ENCODE measurements at places on chromosomes 13 and 19.
A peak's percentile ranks its signal among the peaks of the same experiment; 100 is the strongest.

- DNase-seq: no peak
Observed at GRCh38 chr19:27709496-27709895, 1503.5 kb downstream of the UQCRFS1 start.

- no peak for DNase-seq
Observed at GRCh38 chr13:73450583-73450982, 391.8 kb downstream of the KLF5 start.

DNA sequence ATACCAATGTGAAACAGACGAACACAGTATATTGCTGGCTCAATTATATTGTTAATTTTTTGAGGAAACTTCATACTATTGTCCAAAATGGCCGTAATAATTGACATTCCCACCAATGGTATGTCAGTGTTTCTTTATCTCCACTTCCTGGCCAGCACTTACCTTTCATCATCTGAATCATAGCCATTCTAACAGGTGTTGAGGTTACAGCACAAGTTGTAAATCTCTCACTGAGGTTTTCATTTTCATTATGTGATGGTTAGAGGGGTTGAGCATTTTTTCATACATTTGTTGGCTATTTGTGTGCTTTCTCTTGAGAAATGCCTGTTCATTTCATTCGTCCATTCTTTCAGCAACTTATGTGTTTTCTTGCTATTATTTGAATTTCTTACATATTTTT is 824.0 kb downstream of the UQCRFS1 start:
- no peak for DNase-seq

- DNase-seq: no peak
Observed at GRCh38 chr19:56091751-56092546, 29.1 kb downstream of the ZNF787 start.

DNA sequence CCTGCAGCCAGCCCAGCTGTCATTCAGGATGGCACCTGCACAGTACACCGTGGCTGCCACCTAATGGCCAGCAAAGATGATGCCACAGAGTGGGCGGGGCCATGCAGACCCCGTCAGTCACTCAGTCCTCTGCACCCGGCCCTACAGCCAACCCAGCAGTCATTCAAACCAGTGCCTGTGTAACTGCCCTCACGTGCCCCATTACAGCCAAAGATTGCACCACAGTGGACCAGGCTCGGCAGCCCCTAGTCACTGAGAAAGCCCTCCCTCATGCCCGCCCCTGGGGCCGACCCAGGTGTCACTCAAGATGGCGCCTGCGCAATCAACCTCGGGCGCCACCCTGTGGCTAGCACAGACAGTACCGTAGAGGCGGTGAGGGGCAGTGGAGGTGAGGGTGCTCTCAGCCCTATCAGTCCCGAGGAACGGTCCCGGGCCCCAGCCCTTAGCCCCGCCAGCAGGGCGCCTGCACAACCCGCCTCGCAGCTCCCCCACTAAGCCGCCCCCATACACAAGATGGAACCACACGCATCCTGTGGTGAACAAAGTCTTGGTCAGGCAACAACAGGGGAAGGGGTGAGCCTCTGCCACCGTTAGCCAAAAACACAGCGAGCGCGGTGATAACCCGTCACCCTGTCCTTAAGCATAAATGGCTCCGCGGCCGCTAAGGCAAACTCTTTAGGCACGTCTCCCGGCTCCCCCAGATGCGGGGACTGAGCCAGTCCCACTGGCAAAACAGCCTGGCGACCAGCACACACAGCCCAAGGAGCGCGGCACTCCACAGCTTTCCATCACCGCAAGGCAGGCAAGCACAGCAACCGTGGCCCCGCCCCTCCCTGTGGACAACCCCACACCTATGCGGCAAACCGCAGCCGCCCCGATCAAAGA is 2.3 kb downstream of the PEG3 start:
- DNase-seq: no peak

- no peak for DNase-seq
Observed at GRCh38 chr13:85411591-85411990, 387.6 kb downstream of the SLITRK6 start.

- no peak for DNase-seq
Observed at GRCh38 chr13:24161980-24162525, 1.5 kb downstream of the SPATA13 start.

GRCh38 chr13:31121379-31122140 is 40.1 kb downstream of the HSPH1 start:
- no peak for DNase-seq

GRCh38 chr19:27971071-27971470 is 1241.9 kb downstream of the UQCRFS1 start:
- peak; percentile 58 for DNase-seq

DNA sequence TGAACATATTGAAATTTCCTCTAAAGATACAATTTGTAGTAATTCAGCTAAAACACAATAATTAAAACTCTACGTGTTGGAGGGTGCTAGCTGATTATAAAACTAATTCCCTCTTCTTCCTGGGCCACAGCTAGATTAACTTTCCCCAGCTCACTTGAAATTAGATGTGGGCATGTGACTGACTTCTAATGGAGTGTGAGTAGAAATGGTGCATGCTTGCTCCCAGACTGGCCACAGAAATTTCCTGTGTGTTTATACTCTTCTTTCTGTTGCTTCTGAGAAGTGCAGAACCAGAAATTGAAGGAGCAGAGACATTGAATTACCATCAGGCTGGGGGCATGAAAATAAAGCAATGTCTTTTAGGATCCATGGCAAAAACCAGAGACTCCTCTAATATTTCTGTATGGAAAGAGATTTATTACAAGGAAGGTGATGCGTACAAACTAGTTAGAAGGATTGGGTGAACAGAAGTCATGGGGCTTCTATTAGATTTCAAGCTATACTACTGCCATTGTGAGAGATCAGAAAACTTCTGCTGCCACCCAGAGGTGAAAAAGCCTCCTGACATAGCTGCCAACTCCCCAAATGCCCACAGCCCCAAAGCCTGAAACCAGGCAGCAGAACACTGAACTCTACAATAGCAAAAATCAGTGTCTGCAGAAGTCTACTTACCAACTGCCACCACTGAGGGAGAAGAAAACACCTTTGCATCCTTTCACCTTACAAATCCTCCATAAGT is 379.2 kb upstream of the MIR17HG start:
- DNase-seq: peak; percentile 23

GRCh38 chr19:28446511-28446910 is 766.4 kb downstream of the UQCRFS1 start:
- DNase-seq: no peak

DNA sequence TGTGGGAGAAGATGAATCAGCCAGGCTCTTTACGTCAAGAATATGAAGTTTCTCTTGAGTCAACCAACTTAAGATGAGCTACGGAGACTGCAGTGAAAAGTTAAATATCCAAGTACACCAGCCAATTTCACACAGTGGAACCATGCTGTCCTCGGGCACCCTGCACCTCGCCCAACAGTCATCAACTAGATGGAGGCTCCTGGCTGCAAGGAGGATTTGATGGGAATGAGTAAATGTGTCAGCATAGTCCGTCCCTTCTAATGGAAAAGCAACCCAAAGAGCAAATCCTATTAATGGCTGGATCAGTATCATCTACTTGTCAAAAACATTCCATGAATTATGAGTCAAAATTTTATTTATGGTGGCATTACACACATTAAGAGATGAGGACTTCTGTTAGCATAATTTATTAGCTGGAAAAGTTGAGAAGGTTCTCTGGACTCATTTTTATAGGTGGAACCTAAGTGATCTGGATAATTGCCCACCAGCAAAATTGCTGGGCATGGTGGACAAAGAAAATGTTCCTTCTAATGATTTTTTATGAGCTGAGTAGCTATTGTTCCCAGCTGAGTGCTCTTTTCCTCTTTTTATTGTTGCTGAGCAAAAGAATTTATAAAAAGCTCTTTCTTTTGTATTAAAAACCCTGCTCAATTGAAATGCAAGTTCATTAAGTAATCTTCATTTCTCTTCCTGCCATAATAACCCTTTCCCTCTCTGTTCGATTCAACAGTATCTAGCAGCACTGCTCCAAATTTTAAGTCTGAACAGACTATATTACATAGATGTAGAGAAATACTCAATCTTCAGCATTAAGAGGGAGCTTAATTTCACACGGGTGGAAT is 88.4 kb downstream of the DNAJC15 start:
- DNase-seq: no peak

DNA sequence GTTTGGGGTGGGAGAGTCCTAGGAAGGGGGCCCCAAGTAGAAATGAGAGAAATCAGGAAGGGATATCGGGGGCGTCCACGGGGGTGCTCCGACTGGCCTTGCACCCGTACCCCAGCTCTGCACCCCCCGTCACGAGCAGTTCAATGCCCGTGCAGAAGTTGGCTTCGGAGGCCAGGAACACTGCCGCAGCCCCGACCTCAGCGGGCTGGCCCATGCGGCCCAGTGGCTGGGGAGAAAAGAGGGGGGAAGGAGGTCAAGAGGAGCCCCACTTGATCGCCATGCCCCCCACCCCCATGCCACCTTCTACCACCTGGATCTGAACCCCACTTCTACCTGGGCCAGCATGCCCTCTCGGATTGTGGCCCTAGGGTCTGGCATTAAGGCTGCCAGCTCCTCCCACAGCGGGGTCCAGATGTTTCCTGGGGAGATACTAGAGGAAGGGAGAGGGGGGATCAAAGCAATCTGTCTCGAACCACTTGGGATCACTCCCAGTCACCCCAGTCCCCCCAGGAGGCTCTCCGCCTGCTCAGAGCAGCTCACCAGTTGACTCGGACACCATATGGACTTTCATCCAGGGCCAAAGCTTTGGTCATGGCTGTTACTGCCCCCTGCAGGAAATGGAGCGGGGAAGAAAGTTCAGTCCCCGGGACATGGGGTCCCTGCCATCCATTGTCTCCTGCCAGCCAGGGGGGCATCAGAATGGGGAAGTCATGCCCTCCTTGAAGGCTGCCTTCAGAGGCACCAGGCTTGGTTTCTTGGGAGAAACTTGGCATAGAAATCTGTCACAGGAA is 2.5 kb upstream of the BCAT2 start:
- no peak for DNase-seq

- no peak for DNase-seq
Observed at GRCh38 chr19:16702123-16702522, 17.5 kb upstream of the NWD1 start.

DNA sequence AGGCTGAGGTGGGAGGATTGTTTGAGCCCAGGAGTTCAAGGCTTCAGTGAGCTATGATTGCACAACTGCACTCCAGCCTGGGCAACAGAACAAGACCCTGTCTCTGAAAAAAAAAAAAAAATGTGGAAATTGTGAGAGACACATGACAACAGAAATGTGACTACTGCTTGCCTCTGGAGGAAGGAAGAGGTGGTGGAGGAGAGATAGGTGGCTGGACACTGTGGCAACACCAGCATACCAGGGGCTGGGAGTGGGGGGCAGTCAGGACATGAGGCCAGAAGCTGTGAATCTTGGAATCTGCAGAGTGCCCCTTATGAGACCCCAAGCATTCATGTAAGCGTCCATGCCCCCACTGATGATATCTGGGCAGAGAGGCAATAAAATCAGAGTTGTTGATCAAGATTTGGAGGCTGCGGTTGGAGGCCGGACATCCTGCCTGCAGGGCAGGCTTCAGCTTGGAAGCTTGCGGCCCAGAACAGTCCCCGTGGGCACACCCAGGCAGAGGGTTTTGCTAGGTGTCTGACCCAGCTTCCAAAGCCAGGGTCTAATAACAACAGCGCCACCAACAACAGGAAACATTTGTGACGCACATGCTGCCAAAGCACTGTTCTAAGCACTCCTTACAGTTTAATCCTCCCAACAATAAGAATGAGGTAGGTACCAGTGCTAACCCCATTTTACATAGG is 16.9 kb downstream of the FAM187B start:
- no peak for DNase-seq

DNA sequence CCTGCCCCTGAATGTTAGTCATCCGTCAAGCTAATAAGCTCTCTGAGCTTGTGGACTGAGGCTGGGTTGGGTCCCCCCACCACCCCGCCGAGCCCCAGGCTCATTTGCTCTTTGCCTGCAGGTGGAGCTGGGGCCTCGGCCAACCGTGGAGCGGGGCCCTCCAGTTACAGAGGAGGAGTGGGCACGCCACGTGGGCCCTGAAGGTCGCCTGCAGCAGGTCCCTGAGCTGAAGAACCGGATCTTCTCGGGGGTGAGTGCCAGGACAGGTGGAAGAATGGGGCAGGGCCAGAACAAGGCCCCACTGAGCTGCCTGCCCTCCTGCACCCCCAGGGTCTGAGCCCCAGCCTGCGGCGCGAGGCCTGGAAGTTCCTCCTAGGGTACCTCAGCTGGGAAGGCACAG is 5.1 kb downstream of the TBC1D17 start:
- DNase-seq: no peak

GRCh38 chr19:18460900-18461299 is 23.0 kb upstream of the ISYNA1 start:
- DNase-seq: no peak

- DNase-seq: no peak
Observed at GRCh38 chr19:47406711-47407416, 12.5 kb downstream of the MEIS3 start.

- DNase-seq: no peak
Observed at GRCh38 chr13:112012016-112012704, 54.8 kb upstream of the SOX1 start.

DNA sequence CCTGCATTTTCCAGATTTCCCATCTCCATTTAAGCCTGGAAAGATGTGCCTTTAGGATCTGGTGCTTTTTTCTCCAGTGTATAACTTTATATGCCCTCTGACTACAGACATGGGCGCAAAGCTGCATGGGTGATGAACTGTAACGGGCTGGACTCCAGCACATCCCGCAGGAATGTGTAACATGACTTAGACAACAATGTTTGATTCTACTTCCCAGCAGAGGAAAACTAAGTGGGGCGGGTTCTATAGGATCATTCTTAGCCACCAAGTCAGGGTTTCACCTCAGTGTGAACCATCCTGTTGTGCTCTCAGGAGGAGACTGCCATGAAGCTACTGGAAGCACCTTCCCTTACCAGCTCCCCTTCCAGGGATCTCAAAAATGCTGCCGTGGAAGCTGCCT is 93.2 kb upstream of the SERP2 start:
- no peak for DNase-seq

DNA sequence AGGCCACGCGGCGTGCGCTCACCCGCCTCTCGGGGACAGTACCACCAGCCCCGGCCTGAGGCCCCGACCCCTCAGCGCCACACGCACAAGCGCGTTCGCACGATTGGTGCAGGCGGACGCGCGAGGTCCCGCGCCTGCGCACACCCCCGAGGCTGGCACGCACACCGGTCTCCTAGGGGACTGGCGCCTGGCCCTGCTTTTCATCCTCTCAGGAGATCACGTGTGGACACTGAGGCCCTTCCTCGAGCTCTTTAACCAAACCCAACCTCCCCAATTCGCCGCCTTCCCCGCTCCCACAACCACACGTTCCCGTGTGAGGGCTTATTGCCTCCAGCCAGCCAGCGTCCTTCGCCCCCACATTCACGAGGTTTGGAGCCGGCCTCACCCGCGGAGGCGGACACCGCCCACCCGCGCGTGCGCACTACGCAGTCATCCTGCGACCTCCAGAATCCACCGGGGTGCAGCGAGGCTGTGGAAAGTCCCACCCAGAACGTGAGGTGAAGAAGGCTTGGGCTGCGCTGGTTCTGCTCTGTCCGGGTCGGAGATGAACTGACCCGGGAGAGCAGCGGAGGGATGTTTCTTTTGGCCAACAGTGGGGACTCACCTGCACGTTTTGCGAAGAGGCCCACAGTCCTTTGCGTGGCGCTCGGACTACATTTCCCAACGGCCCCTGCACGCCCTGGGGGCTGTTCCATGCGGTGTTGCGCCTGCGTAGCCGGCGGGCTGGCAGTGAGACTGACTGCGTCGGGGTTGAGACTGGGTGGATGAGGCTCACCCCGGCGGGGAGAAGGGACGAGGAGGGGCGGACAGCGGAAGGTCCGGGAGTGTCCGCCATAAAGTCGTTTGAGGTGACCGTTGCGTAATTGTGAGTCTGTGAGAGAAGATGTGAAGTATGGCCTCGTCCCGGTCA is 539 bp upstream of the ZNF667 start:
- peak; percentile 81 for DNase-seq

GRCh38 chr13:99103536-99103935 is 97.1 kb upstream of the UBAC2 start:
- no peak for DNase-seq

- no peak for DNase-seq
Observed at GRCh38 chr19:5339950-5340636, 519 bp downstream of the PTPRS start.
